ENCODE measurements at places on chromosomes 11 and 22.

DNA sequence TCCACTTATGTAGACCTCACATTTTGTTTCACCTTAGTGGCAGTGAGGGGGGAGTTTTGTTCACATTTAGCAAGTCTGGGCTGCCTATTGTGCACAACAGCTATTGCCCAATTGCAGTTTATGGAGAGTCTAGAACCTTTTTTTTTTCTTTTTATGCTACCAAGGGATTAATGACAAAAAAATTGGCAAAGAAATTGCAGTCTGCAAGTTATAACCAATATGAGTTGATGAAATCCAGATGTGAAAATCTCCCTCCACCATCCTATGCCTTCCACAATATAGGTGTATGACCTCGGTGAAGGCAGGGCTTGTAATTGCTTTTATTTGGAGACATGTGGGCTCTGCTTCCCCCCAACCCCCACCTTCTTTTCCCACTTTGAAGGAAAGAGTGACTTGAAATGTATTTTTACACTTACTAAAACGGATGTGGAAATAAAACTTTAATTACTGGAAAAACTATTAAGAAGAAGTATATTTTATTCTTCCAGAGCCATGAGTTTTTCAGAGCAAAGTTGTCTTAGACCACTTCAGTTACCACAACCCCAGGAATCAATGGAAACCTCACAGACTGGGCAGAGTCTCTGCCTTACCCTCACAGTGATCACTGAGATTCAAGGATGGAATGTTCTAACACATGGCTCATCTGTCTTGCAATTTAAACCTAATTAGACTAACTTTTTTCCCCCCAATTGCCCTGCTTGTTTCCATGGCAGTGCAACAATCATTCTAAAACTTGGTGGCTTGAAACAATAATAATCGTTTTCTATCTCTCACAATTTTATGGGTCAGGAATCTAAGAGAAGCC lies 120.8 kb upstream of the SLC5A12 start:
- DNase-seq = no peak

GRCh38 chr22:22840780-22841179 lies 46.8 kb upstream of the IGLL5 start:
- no peak for DNase-seq

DNA sequence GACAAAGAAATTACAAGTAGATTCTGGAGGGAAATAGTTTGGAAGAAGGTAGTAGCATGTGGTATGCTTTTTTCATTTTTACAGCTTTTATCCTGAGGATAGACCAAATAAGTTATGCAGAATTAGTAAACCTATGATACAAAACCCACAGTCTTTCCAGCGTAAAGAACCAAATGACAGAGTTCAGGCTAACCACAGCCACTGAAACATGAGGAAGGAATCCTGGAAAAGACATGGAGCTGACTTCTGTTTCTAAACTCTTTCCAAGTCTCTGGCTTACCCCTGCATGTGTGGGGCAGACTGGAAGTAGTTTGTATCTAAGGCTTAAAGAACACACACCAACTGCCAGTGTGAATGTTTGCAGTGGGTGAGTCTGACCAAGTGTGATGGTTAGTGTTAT lies 258.4 kb upstream of the TENM4 start:
- DNase-seq = no peak

GRCh38 chr11:77515483-77515882 lies 41.6 kb upstream of the PAK1 start:
- no peak for DNase-seq

DNA sequence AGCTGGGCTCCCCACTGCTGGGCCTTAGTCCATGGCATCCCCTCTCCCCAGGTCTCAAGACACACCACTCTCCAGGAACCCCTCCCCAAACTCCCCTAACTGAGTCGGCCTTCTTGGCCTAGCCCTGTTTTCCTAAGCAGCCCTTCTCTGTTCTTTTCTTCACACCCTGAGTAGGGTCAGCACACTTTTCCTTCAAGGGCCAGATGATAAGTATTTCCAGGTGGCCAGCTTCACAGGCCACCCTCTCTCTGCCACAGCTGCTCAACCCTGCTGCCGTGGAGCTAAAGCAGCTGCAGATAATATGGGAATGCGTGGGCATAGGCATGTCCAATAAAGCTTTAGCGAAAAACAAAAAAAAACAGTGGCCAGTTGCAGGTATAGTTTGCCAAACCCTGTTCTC lies 24.1 kb downstream of the DGCR2 start:
- no peak for DNase-seq

- DNase-seq = no peak
Measured at GRCh38 chr11:55791606-55792005, 3.8 kb upstream of the OR5D14 start.

GRCh38 chr11:91872243-91872642 lies 352.4 kb upstream of the FAT3 start:
- DNase-seq = no peak

GRCh38 chr11:133526790-133527189 lies 5.5 kb downstream of the OPCML start:
- DNase-seq = no peak

DNA sequence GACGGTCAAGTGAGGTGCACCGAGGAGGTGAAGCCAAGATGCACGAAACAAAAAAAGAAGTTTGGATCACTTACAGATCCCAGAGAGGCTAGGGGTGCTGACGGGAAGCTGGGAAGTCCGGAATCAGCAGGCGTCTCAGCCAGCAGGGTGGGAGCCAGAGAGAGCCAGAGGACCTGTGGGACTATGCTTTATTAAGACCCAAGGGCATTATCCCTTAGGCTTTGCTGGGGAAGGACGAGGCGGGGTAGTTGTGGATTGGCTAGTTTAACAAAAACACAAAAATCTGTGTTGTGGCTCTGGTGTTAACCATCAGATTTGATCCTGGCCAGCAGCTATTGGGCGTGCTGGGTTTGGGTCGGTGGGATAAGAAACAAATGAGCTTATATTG lies 427.1 kb downstream of the DYNC2H1 start:
- no peak for DNase-seq

DNA sequence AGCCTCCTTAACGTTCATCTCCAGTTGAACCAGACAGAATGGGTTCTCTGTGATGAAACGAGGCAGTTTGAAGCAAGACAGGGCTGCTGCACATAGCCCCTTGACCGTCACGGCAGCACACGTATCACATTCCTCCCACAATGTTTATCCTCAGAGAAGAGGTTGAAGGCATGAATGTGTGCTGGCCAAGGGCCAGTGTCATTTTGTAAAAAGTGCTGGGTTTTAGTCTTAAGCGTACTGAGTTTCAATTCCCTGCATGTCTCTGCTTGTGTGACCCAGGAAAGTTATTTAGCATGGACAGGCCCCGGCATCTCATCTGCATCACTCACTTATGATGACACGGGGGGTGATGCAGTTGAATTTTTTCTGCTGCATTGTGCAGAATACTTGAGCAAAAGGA lies 31.6 kb downstream of the TTC12 start:
- no peak for DNase-seq

DNA sequence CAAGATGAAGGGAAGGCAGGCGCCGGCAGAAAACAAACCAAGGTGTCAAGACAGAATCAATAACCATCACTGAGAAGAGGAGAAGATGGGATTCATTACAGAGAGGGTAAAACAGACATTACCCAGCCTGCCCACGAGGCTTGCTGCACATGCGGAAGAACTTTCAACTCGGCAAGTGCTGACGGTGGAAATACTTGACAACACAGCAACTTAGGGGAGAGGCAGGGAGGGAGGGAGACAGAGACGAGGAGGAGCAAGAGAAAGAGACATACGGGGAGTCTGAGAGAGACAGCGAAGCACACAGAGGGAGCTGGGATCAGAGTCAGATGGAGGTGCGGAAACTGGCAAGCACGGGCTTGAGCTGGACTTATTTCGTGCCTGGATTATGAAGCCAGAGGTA lies 129.3 kb upstream of the NECTIN1 start:
- DNase-seq = no peak

DNA sequence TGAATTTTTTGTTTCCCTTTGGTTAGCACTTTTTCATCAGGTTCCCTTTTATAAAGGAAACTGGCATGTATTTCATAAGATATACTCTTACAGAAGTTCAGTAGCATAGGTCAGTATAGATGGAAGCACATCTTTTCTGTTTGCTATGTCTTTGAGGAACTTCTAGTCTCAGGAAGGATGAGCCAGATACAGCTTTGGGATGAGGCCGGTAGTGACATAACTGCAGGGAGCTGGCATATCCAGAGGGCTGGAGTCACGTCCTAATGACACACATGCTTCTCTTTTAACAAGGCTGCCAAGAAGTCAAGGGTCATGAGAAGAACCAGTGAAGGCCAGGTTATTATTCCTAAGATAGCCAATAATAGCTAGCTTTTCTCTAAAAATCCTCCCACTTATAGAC lies 33.3 kb upstream of the ADSL start:
- DNase-seq = no peak

- no peak for DNase-seq
Measured at GRCh38 chr11:83816572-83817187, 530.5 kb upstream of the CCDC90B start.

GRCh38 chr22:25697181-25697664 lies 44.8 kb upstream of the MYO18B start:
- no peak for DNase-seq

- DNase-seq = no peak
Measured at GRCh38 chr11:77400775-77401449, 73.0 kb downstream of the PAK1 start.

DNA sequence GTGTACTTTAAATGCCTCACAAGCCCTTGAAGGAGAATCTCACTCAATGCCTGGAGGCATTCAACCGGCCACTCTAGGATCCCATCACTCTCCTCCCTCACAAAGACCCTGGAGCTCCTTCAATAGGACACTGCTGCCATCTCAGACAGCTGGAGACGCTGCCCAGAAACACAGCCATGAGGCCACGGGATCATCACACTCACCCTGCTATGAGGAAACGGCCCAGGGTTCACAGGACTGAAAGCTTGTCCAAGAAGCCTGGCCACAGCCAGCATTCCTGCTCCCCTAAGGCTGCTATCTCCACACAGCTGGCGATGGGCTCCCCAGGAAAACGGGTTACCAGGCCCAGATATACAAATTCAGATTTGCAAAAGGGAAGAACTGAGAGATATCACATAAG lies 13.2 kb downstream of the CARS1 start:
- DNase-seq = no peak

GRCh38 chr11:47415949-47416472 lies 7.6 kb downstream of the SLC39A13 start:
- no peak for DNase-seq

DNA sequence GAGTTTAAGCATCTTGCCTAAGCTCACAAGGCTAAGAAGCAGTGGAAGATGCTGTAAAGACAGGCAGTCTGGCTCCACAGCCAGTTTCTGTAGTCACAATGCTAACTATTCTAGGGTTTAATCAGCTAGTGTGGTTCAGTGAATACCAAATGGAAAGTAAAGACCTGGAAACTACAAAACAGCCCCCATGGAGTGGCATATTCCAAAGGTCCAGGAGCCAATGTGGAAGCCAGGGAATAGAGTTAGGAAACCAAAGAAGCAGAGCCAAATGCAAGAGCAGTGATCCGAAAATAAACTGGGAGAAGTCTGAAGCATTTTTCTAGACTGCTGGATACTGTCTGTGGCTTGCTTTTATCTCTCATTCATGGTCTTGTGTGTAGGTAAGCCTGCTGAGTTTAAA lies 731.2 kb upstream of the ANO5 start:
- no peak for DNase-seq

- no peak for DNase-seq
Measured at GRCh38 chr11:26702406-26702805, 19.5 kb downstream of the SLC5A12 start.

- no peak for DNase-seq
Measured at GRCh38 chr11:121456816-121457431, 4.2 kb upstream of the SORL1-AS1 start.

GRCh38 chr11:12668166-12668565 lies 6.1 kb upstream of the TEAD1 start:
- no peak for DNase-seq

DNA sequence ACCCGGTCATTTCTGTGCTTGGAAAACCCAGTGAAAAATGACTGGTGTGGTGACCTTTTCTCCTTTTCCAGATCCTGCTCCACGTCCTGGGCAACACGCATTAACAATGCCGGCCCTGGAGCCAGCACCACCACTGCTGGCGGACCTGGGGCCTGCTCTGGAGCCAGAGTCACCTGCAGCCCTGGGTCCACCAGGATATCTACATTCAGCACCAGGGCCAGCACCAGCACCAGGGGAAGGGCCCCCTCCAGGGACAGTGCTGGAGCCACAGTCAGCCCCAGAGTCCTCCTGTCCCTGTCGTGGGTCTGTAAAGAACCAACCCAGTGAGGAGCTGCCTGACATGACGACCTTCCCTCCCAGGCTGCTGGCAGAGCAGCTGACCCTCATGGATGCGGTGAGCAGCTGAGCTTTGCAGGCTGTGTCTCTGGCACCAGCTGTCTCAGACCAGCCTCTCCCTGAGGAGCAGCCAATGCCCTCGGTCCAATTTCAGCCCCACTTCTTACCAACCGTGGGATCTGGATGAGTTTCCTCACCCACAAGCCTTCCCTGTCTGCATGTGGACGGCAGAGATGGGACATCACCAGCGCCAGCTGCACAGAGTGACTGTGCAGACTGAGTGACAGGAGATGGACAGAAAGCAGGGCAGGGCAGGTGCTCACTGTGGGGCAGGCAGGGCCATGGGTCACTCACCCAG lies 1.9 kb downstream of the RGL4 start:
- DNase-seq = no peak

GRCh38 chr11:19625438-19625837 lies 87.2 kb upstream of the NAV2 start:
- no peak for DNase-seq

- no peak for DNase-seq
Measured at GRCh38 chr22:38846412-38846811, 2.6 kb upstream of the NPTXR start.

DNA sequence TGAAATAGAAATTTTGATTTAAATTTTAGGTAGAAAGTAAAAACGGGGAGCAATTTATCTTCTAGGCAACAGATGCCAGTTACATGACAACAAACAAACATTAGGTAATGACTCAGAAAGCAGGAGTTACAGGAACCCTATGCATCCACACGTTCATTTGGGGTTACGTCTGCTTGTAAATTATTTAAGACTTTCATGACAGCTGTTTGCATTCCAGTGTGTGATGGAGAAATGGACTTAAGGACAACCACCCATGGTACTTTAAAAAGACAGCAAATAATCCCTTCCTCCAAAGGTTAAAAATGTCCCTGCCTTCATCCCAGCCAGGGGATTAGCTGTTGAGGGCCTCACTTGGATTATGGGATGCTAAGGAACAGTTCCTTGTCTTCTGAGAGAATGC lies 11.8 kb downstream of the E2F8 start:
- no peak for DNase-seq

GRCh38 chr11:56889986-56890385 lies 98.7 kb upstream of the OR5AK2 start:
- no peak for DNase-seq

DNA sequence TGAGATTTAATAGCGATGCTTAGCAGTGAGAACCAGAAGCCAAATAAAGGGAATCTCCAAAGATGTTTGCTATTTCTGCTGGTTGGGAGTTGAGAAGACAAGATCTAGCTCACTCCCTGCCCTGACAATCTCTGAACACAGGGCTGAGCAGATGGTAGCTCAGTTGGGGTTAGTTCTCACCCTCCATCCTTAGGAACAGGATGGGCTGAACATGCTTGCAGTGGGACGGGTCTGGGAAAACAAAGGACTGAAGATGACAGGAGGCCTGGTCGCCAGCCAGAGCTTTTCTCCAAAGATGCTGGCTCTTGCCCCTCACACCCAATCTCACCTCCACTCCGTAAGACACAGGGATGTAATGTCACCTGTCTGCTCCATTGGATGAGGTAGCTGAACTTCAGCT lies 72.7 kb downstream of the SC5D start:
- no peak for DNase-seq

All from activated CD8-positive, alpha-beta memory T cell treated with anti-CD3 and anti-CD28 coated beads for 1 hour (primary cell).